Tibial nerve (tissue), 4 donors: ENCODE measurements at places on chromosomes 2 and 18. TPM values are rescaled to one million over a fixed set of nuclear protein-coding genes. Genes with fewer than 3 reads are reported as not detected.

GRCh38 chr2:177242121-177242987, 22.2 kb downstream of the NFE2L2 start:
- DNase-seq: peak; percentile 43

- no peak for DNase-seq
Observed at GRCh38 chr18:77105028-77105427, 27.6 kb downstream of the MBP start.

DNA sequence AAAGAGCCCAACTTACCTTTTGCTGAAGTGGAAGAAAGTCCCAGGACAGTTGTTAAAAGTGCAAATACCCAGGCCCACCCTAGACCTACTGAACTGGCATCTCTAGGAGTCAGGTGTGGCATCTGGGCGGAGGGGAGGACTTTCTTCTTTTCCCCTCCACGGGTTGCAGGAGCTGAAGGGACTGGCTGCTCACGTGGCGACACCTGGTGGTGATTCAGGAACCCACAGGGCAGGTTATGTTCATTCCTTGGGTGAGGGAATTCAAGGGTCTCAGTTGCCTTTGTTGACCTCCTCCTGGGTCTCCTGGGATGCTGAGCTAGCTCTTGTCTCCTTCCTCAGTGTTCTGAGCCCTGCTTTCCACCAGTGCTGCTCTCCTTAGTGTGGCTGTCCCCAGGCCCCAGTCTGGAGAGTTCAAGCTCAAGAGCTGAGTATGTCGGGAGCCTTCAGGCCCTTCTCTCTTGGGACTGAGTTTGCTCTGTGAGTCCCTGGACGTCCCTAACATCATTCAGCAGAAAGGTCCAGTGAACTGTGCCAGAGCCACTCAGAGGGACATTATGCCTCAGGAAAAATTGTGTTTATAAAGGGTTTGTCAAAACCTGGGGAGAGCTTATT, 56.9 kb downstream of the DYSF start:
- peak; percentile 72 for DNase-seq

DNA sequence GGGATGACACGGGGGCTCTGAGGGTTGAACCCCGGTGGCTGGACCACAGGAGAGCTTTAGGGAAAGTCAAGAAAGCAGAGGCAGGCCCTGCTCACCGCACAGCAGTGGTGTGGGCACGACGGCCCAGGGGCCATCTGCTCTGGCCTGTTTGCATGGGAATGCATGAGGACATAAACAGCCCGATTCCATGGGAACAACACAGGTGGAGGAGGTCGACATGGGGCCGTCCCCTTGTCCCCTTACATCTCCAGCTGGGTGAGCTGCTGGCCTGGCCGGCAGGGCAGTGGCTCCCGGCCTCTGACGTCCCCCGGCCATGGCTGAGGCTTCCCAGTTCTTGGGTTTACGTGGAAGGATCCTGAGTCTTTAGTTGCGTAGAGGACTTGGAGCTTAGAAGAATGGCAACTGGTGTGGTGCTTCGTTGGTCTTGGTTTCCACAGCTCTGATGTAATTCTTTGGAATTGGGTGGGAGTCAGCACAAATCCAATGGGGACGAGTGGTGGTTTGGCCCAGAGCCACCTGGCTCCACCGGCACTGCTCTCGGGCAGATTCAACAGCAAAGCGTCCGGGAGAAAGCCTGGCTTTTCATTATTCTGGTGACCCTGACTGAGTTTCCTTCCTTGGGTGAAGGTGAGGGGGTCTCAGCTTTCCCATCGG, 98.3 kb upstream of the HDAC4 start:
- peak; percentile 71 for DNase-seq

DNA sequence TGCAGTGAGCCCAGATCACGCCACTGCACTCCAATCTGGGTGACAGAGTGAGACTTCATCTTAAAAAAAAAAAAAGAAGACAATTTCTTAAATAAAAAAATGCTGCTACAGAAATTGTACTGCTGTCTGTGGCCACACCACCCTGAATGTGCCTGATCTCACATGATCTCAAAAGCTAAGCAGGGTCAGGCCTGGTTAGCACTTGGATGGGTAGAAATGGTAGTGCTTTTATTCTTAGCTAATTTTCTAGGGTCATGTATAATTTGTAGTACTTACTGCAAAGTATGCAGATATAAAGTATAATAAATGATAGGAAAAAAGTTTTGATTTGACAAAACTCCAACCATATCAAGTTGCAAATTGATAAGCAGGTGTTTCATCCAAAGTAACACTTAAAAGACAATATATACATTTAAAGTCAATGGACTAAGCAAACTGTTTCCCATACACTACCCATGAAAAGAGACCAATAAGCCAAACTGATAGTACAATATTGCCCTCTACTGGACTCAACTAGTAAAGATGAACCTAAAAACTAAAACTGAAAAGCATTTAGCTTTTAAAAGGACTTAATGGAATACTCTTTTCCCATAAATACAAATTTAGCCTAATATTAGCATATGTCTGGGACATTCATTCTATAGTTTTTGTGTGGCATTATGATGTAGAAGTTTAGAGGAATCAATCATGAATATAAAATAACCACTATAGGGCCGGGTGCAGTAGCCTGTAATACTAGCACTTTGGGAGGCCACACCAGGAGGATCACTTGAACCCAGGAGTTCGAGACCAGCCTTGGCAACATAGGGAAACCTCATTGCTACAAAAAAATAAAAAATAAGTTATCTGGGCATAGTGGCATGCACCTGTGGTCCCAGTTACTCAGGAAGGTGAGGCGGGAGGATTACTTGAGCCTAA, 18.6 kb upstream of the PEX13 start:
- DNase-seq: no peak

GRCh38 chr2:40433736-40434135, 18.2 kb downstream of the SLC8A1 start:
- DNase-seq: no peak

- DNase-seq: no peak
Observed at GRCh38 chr18:35242426-35242825, 1.6 kb downstream of the ZNF397 start.

GRCh38 chr2:133045787-133046186, 375.8 kb upstream of the LYPD1 start:
- DNase-seq: no peak

DNA sequence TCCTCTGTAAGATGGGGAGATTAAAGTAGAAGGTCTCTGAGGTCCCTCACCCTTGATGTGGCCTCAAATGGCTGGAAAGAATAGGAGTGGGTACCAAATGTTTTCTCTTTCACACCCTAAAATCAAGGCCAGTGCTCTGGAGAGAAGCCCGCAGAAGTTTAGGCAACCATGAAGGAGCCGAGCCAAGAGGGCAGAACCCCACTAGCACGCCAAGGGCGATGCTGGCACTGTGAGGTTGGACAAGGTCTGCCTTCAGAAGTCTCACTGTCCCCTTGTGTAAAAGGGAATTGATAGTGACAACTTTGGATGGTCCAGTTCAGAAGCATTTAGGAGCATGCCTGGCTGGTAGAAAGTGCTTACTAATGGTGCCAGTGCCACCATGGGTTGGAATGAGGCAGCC, 16.3 kb upstream of the OTOF start:
- DNase-seq: no peak

- DNase-seq: no peak
Observed at GRCh38 chr2:20543469-20544152, 96.7 kb downstream of the RHOB start.

- DNase-seq: no peak
Observed at GRCh38 chr2:24734741-24735140, 58.5 kb downstream of the PTRHD1 start.

DNA sequence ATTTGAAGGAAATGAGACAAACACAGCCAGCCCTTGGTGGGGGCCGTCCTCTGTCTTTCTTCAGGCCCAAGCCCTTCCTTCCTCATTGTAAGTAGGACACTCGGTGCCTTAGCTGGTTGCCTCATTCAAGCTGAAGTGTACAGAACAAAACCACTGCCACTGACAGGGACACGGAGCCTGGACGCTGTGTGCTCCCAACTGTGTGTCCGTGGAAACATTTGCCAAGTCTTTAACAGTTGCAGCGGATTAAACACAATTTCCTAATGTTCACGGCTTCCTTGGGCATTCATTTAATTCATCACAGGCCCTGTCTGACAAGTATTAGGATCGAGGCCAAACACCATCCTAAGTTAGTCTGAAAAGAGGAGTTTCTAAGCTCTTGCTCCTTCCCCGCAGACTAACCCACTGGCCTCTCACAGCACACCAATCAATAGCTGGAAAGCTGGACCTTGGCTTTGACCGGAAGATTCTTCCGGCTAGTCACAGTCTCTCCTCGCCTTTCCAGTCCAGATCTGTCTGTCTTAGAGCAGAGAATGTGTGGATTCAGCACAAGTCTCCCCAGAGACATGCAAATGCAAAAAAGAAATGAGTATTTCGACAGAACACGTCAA, 68.7 kb upstream of the ACSL3 start:
- no peak for DNase-seq

DNA sequence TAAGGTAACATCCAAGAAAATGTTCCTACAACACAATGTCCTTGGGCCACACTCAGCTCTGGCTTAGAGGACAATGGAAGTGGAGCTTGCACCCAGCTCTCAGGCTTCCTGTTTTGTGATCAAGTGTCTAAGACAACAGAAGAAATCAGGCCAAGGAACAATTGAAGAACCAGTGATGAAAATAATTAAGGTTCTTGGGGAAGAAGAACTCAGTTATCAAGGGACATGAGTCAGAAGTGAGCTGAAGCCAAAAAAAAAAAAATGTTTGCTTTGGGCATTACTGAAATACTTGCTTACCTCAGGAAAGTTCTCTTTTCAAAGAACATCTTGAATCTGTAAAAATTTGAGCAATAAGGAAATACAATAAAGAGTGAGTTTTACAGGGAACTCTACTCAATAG, 299.0 kb downstream of the FBXO15 start:
- peak; percentile 15 for DNase-seq

GRCh38 chr2:163723881-163724280, 11.9 kb downstream of the FIGN start:
- DNase-seq: no peak

DNA sequence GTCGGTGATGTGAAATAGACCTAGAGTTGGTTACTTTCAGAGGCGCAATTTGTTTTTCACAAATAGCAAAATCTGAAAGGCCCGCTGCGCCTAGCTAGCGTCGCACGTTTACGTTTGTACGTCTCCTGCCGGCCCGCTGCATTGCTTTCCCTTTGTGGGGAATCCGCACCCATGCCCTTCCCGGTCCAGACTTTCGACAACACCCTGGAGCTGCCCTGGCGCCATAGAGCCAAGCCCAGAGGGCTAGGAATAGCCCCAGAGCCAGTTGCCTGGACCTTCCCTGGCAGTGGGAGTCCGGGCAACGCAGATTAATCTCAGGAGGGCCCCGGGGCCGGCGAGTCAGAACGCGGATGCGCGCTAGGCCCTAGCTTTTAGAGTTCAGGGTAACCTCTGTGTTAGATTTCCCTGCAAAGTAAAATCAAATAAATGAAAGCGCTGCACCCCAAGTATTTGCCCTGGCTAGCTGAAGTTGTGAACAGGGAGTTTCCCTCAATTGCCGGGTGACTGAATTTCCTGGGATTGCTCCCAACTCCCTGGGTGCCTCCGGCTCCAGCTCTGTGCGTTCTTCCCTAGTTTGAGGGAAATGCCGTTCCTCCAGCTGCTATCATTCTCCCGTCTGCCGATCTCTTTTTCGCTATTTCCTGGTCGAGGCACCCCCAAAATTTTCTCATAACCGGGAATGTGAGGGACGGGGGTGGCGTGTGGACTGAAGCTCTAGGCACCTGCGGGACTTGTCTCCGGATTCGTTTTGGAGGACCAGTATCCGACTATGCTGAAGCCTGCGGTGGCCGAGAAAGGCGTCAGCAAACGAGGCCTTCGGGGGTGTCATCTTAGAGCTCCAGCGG, 1.2 kb upstream of the EN1 start:
- DNase-seq: no peak

DNA sequence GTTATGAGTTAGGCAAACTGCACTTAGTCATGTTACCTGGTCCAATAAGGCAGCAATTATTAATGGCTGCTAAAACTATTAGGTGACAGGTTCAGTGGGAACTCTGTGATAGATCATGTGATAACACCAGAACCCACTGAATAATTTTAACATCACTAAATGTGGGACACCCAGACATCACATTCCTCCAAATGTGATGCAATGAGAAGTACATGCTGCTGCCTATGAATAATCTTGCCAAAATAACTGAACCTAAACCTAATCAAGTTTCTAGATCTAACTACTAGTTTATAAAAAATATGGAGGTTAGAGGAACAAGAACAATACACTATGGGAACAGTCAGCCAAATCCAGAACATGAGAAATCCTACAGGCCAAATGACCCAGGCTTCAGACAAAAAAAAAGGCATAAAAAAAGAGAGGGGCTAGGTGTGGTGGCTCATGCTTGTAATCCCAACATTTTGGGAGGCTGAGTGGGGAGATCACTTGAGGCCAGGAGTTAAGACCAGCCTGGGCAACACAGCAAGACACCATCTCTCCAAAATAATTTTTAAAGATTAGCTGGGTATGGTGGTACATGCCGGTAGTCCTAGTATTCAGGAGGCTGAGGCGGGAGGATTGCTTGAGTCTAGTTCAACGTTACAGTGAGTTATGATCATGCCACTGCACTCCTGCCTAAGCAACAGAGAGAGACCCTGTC, 7.0 kb upstream of the ACTR2 start:
- no peak for DNase-seq

- no peak for DNase-seq
Observed at GRCh38 chr18:50424877-50425690, 50.2 kb downstream of the SKA1 start.

DNA sequence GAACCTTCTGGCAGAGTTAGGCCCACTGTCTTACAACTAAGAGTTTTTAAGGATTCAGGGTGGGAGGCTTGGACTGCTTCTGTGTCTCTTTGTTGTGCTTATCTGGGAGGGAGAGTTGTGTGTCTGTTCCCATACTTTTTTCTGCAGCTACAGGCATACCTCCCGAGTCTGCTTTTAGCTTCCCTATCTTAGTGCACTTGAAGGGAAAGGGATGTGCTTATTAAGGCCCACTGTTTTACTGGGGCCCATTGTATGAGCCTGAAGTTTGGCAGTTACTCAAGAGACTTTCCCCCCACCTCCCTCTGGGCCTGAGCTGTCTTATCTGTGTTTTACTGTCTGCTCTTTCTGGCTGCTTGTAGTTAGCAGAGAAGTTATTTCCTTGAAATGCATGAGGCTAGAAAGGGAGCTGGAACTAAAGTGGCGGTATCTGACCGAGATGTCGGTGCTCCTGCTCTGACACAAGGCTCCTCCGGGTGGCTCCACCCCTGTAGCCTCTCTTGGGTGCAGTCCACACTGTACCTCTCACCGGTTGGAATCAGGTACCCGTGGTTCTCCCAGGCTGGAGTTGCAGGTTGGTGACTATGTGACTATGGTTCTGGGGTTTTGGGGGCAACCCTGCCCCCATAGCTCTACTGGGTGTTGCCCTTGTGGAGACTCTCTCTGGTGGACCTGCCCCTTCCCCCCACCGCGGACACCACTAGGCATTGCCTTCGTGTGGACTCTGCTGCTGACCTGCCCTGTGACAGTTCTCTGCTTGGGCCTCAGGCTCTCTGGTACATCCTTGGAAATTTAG, 12.9 kb downstream of the UBR3 start:
- no peak for DNase-seq

- no peak for DNase-seq
Observed at GRCh38 chr2:199195927-199196502, 261.7 kb downstream of the SATB2 start.

GRCh38 chr2:187264612-187265011, 183.4 kb downstream of the CALCRL start:
- no peak for DNase-seq

Gene XIRP2
- 1.3 TPM for total RNA-seq

Gene GAD1
- total RNA-seq: 1.2 TPM

Gene AKAIN1
- total RNA-seq: not detected

Gene IL1B
- 0.39 TPM for total RNA-seq

Gene SP100
- 126 TPM for total RNA-seq

Gene HOXD12
- not detected for total RNA-seq

Gene RND3
- total RNA-seq: 28.4 TPM

Gene MXD1
- total RNA-seq: 7.1 TPM
